Cerebellar nuclear complex (tissue), 1 donor: ENCODE measurements at places on chromosomes 3 and 15.

GRCh38 chr15:56249092-56249491 lies 5.4 kb upstream of the RFX7 start:
- no peak for DNase-seq

DNA sequence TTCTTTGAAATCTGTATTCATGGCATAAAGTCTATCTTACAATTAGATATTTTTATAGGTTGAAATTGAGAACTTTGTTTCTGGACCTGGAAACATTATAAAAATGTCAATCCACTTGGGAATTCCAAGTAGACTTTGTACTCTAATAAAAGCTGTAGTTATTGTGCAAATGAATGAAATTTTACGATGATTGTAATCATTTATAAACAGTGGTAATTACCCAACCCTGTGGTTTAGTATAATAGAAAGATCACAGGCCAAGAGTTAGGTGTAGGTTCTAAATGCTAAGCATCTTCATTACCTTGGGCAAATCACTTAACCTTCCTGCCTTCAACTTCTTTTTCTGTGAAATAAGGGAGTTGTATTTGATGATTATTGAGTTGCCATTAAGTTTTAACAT lies 13.2 kb upstream of the SLC7A14 start:
- DNase-seq = no peak

- no peak for DNase-seq
These were observed 44.9 kb upstream of the GSK3B start for GRCh38 chr3:120139140-120139539.

GRCh38 chr15:61051569-61052031 lies 177.5 kb downstream of the RORA start:
- DNase-seq = no peak

GRCh38 chr3:73427048-73427706 lies 197.6 kb downstream of the PDZRN3 start:
- no peak for DNase-seq

- no peak for DNase-seq
These were observed 448.8 kb downstream of the GRM7 start for GRCh38 chr3:7309641-7310102.

GRCh38 chr3:73681610-73682009 lies 56.9 kb upstream of the PDZRN3 start:
- no peak for DNase-seq

- no peak for DNase-seq
These were observed 52.2 kb downstream of the FBLN2 start for GRCh38 chr3:13600950-13601691.

DNA sequence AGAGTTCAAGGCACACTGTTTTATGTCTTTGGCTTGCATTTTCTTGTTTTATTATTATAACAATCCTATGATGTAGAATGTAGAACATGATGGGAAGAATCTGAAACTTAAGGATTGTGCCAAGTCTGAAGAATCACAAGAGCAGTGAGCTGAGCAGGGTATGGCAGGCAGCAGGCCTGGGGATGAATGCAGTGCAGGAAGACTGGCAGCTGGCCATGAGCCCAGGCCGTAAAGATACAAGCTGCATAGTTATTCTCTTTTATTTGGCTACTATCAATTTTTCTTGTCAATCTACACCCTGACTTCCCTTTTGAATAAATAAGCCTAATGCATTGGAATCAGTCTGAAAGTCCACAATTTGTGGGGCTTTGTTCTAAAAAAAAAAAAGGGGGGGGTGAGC lies 89.6 kb upstream of the ARPP21 start:
- DNase-seq = no peak

GRCh38 chr15:67107014-67107812 lies 41.8 kb downstream of the SMAD3 start:
- no peak for DNase-seq

GRCh38 chr3:94184781-94185180 lies 121.9 kb downstream of the NSUN3 start:
- DNase-seq = no peak

- DNase-seq = no peak
These were observed 144.2 kb downstream of the LRTM1 start for GRCh38 chr3:54783611-54784010.

DNA sequence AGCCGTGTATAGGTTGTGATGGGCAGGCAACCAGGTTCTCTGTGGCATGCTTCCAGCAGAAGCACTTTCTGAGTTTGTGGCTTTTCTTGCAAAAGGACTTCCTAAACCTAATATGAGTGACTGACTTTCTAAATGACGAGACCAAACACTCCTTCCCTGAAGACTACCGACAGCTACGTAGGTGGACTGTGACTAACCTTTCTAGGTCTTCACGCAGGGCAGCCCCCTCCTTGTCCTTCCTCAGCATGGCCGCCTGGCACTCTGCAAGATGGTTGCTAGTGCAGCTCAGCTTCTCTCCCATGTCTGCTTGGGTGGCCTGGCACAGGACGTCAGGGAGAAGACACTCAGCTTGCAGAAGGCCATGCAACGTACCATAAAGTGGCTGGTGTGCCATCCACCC lies 20.9 kb downstream of the CXCR6 start:
- DNase-seq = no peak

GRCh38 chr3:52173101-52173500 lies 18.9 kb upstream of the POC1A start:
- DNase-seq = no peak

DNA sequence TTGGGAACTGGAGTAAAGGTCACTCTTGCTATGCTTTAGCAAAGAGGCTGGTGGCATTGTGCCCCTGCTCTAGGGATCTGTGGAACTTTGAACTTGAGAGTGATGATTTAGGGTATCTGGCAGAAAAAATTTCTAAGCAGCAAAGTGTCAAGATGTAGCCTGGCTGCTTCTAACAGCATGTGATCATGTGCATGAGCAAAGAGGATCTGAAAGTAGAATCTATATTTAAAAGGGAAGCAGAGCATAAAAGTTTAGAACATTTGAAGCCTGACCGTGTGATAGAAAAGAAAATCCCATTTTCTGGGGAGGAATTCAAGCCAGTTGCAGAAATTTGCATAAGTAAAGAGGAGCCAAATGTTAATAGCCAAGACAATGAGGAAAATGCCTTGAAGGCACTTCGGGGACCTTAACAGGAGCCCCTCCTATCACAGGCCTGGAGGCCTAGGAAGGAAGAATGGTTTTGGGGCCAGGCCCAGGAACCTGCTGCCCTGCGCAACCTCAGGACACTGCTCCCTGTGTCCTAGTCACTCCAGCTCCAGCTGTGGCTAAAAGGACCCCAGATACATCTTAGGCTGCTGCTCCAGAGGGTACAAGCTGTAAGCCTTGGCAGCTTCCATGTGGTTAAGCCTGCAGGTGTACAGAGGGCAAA lies 212.2 kb upstream of the LINGO1 start:
- no peak for DNase-seq

DNA sequence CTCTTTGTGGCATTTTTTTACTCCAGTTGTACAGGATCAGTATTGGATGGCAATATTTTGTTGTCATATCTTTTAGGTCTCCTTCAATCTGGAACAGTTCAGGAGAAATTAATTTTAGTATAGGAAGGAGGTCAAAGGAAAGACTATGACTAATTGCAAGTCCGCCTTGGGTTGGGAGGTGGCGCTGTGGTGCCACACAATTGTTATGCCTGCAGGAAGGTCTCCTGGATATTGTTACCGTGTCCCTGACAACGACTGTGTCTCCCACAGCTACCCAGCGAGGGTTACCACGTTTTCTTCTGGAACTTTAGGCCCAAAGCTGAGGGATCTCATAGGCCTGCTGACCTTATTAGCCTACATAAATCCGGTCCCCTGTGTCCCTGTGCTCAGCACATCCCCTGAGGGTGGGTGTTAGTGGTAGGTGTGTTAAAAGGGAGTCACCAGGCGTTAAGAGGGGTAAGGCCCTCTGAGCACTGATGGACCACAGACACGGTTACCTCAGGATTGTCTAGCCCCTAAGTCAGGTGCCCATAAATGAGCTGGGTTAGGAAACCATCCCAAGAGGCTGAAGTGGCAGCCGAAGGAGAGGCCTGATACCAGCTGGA lies 31.5 kb downstream of the KCNAB1 start:
- no peak for DNase-seq

DNA sequence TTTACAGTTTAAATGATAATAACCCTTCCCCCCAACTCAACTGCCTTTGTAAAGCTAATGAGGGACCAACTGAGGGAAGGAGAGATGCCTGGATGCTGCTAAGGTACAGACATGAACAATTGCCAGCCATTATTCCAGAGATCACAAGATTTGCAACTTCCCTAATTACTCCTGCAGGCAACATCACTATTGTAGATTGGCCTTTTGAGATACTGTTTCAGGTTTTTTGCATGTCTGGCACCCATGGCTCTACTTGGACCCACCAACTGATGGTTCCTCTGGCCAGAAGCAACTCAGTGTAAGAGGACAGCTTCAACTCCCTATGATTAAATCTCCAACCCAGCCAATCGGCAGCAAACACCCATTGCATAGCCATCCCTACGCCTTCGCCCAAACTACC lies 478.7 kb downstream of the FHIT start:
- no peak for DNase-seq

GRCh38 chr3:70952033-70952747 lies 631.3 kb downstream of the FOXP1 start:
- DNase-seq = no peak

DNA sequence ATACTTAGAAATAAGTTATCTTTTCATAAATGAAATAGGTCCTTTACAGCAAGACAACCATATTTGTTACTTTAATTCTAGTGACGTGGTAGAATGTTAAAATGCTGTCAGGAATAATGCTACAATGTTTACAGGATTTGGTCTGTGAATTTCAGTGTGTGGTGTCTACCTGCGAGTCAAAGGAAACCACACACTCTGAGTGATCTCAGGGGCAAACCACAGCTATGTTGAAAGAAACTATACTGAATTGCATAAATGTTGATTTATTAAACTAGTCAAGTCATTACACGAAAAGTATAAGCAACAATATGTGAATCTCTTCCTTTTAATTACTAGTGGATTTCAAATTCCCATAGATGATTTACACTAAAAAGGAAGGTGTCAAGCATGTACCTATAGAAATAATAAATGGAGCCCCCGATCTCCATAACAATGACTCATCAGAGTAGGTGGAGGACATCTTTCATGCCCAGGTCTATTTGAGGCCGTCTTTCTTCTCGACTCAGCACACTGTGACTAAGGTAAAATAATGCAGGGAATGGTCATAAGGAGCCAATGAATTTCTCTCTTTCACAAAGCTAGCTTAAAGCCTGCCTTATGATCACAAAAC lies 463.0 kb downstream of the ERC2 start:
- DNase-seq = no peak

- DNase-seq = no peak
These were observed 921 bp downstream of the FBXL2 start for GRCh38 chr3:33278163-33278562.
